ENCODE measurements at places on chromosomes 1 and 21.

- no peak for DNase-seq
These were observed 18.0 kb downstream of the PADI2 start for GRCh38 chr1:17101261-17101660.

GRCh38 chr1:231193710-231194340, 32.0 kb downstream of the TRIM67 start:
- no peak for DNase-seq

DNA sequence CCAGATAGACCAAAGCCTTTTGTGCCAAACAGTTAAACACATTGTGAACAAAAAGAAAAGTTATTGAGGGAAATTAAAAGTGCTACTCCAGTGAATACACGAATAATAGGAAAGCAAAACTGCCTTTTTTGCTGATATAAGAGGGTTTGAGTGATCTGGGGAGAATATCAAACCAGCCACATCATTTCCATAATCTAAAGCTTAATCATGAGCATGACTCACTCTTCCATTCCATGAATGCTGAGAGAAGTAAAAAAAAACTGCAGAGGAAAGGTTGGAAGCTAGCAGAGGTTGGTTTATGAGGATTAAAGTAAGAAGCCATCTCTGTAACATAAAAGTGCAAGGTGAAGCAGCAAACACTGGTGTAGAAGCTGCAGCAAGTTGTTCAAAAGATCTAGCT, 350.6 kb upstream of the NCAM2 start:
- DNase-seq = no peak

- no peak for DNase-seq
These were observed 146.4 kb downstream of the CDC7 start for GRCh38 chr1:91647061-91647460.

- DNase-seq = no peak
These were observed 1066.0 kb upstream of the ADGRL4 start for GRCh38 chr1:80072563-80072962.

- no peak for DNase-seq
These were observed 12.1 kb upstream of the ABL2 start for GRCh38 chr1:179241530-179242097.

GRCh38 chr1:99751877-99752504, 14.4 kb downstream of the FRRS1 start:
- no peak for DNase-seq

DNA sequence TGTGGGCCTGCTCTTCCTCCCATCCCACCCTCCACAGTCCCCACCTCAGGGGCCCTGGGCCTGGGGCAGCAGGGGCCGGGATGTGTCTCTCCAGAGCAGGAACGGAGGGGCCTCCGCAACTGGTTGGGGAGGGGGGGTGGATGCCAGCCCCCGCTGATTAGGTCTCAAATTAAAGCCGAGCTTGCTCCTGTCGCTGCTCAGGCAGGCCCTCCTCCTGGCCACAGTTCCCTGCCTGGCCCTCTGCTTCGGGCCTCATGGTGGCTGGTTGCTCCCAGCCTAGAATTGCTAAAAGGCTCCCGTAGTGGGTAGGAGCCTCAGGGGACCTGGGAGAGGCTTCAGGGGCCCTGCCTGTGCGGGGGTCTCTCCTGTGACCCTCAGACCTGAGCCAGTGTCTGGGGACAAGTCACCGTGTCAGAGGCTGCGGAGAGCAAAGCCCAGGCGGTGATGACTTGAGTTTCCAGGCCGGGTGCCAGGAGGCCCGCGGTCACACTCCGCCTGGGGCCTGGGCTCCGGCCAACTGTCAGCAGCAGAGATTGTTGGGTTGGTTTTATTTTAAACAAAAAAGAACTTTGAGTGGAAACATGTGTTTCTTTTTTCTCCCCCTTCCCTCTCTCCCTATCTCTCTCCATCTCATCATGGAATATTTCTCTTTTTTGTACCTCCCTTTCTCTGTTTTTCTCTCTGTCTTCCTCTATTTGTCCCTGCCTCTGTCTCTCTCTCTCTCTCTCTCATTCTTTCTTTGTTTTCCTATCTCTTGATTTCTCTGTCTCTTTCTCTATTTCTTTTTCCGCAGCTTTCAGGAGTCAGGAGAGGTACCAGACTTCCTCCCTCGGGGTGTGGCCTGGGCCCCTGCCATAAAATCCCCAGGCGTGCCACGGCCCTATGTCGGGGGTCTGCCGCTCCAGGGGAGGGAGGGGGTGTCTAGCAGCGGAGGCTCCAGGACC, 20.0 kb upstream of the EPHA2 start:
- no peak for DNase-seq

- no peak for DNase-seq
These were observed 99.5 kb downstream of the LACTBL1 start for GRCh38 chr1:22872981-22873664.

DNA sequence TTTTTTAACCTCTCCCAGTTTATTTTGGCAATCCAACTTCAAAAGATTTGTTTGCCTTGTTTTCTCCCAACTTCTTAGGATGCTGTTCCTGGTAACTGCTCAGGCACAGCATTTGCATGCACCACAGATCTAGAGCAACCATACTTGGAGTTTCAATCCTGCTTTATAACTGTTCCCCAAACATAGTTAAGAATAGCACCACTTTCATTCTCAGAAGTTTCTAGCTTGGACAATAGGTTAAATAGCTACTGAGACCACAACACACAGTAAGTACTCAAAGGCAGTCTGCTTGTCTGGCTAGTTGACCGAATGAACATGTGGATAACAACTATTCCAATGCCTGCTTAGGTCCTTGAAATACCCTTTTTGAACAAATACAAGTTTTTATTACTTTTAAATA, 76.8 kb downstream of the FOXJ3 start:
- DNase-seq = no peak

DNA sequence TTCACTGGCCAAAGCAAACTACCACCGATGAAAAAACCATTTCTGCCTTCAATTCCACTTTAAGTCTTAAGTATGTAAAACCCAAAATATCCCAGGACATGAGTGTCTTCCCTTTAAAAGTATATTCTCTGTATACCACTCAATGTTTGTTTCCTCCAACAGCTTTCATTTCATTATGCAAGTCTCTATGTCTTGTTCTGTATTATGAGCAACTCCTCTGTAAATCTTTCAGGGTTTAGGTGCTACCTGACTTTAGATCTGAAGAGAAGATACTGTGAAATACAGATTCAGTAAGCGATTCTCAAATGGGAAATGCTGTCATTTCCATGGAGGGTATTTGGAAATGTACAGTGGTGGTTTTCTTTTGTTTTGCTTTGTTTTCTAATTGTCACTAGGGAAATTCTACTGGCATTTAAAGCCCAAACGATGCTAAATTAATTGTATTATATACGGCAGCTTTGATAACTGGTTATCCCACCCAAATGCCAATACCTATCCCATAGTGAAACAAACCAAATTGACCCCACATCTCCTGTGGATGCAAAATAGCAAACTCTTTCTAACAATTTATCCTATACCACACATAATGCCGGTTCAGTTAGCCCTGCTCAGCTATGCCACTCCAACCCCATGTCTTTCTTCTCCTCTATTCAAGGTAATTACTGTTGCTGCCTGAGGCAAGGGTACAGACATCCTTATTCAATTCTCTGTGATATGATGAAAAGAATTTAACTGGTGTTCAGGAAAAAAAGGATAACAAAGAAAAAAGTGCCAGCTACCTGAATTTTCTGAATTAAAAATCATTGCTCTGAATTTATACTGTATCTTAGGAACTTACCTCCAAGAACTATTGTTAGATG, 182.8 kb downstream of the EIF4G3 start:
- DNase-seq = no peak

DNA sequence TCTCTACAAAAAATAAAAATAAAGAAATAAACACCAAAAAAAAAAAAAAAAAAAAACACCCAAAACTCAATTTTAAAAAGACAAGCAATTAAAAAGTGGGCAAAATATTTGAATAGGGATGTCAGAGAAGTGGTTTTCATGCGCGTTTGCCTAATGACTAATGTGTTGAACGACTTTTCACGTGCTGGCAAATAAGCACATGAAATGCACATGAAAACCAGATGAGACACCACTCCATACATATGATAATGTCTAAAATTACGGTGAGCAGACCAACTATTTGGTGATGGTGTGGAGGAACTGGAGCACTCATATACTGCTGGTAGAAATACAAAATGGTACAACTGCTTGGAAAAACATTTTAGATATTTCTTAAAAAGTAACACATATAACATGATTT, 39.4 kb upstream of the UHMK1 start:
- no peak for DNase-seq

GRCh38 chr1:201326710-201327109, 43.4 kb downstream of the PKP1 start:
- no peak for DNase-seq

DNA sequence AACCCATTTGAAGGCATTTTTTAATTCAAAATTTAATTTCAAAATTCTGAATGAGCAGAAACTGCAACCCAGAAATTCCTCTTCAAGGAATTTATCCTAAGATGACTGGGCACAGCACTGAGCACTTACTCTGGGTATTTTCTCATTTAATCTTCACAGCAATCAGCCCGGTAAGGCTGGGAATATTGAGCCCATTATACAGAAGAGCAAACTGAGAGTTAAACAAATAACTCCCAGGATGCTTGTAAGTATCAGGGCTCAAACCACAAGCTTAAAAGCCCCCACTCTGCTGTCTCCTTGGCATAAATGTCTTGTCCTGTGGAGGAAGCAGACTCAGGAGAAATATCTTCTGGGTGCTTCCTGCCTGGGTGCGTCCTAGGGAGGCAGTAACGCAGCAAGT, 53.0 kb upstream of the SPOCD1 start:
- DNase-seq = no peak

- no peak for DNase-seq
These were observed 48.7 kb downstream of the AKT3 start for GRCh38 chr1:243801378-243801777.

DNA sequence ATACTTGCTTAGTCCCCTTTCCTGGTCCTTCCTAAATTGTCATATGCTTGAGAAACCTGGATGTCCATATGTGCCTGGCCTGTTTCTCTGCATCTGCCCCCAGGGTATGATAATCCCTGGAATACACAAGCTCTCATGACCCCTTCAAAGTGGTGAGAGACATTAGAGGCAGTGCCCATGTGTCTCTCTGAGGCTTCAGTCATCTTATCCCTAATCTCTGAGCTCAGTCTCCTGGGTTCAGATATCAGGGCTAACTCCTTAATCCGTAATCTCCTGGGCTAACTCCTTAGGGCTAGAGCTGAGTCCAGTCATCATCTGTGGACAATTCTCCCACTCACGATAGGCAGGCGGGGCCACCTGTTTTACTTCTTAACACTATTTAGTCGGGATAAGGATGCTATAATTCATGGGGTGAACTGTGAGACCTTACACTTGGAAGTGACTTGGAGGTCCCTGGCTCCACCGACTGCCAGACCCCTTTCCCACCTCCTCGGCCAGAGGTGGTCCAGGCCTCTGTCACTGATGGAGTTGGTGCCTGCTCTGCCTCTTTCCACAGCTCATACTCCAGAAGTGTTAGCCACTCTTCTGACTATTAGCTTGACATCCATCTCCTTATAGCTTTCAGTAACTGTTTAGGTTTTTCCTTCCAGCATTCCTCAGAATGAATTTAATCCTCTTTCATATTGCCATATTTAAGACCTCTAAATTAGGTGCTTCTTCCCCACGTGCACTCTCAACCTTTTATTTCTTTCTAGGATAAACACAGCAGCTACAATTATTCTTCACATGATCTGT, 22.7 kb downstream of the CCN1 start:
- DNase-seq = no peak

DNA sequence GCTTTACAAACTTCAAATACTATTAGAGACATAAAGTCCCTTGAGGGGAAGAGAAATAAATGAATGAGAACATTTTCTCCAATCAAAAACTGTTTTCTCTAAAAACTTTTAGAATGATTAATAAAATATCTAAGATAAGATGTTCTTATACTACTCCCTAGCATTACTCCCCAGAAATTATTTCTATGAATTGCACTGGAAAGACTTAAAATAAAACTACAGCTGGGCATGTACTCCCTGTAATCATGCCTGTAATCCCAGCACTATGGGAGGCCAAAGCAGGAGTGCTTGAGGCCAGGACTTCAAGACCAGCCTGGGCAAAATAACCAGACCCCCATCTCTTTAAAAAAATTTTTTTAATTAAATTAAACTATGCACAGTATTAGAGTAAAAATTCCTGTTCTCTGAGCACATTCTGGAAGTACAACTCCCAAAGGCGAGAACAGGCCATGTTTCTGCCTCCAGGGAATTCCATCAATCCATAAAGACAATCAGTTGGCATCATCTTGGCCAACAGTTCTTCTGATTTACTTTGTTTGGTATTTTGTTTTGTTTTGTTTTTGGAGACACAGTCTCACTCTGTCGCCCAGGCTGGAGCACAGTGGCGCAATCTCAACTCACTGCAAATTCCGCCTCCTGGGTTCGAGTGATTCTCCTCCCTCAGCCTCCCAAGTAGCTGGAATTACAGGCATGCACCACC, 77.9 kb downstream of the TGFBR3 start:
- no peak for DNase-seq

DNA sequence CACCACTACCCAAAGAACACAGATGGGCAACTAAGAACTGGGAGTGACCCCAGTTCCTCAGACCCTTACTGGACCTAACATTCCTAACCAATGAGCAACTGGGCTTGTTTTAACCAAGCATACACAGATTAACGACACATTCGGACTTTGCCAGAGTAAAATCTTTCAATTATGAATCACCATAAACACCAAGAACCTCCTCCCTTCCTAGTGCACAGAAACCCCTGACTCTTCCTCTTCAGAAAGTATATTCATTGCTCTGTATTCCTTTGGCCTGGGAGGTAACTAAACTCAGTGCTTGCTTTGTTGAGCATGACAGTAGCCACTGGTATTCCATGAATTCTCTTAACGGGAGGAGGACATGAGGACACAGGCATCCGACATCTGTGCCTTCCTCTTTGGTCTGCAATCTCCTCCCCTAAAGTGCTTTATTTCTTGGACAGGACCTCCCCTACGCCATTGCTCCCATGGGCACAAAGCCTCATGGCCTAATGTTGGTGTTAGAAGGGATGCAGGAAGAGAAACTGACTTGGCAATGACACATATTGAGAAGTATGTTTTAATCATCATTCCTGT, 42.7 kb downstream of the SEC16B start:
- DNase-seq = no peak

- DNase-seq = no peak
These were observed 676 bp upstream of the PADI2 start for GRCh38 chr1:17119773-17120480.

DNA sequence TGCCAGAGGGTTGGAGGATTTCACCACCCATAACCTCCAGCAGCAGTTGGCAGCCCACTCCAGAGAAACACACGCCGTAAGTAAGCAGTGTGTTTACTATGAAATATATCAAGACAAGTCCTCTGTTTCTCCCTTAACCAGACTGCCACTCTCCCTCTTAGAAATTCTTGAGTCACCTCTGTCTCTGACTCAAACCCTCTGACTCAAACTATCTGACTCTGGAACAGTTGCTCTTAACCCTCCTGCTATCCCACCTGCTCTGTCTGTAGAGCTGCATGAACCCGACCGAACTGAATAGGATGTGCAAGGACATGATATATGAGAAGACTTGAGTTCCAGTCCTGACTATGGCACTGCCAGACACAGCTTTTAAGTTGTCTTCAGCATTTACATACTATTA, 14.1 kb downstream of the INPP5B start:
- no peak for DNase-seq

Measured in activated naive CD8-positive, alpha-beta T cell treated with anti-CD3 and anti-CD28 coated beads, Interleukin-2, amount 50 U/mL, for 16 hours (primary cell).